ENCODE measurements at places on chromosomes 12 and 14. TPM values are rescaled to one million over a fixed set of nuclear protein-coding genes. Genes with fewer than 3 reads are reported as not detected.

- DNase-seq = no peak
These were observed 42.5 kb downstream of the MARK3 start for GRCh38 chr14:103427485-103428443.

DNA sequence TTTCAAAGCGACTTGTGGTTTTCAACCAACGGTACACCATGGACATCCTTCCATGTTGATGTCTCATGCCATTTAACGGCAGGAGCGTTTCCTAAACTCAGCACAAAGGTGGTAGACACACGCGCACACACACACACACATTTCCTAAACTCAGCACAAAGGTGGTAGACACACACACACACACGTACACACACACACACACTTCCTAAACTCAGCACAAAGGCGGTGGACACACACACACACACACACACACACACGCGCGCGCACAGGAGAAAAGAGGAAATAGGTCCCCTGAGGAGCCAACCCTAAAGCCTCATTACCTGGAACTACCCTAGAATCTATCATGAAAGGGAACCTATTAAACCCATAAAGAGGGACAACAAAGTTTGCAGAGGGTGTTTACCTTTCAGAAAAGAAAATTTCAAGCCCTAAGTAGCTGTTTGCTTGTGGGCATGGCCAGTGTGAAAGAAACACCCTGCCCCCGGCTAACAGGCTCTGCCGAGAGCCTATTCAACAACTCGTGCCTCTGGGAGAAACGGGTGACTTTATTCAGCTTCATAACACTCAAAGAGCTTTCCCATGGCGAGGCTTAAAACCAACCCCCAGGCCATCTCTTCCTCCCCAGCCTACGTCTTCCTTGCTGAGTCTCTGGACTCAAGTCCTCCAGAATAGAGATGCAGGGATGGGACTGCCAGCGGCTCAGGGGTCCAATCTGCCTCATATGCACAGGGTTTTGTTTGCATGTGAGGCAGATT lies 31.8 kb downstream of the SLC8B1 start:
- no peak for DNase-seq

Gene POLR3B
- total RNA-seq = 12.3 TPM

GRCh38 chr12:29051221-29051620 lies 97.9 kb upstream of the FAR2 start:
- DNase-seq = no peak
